Body of pancreas (tissue), 4 donors: ENCODE measurements at places on chromosomes 3 and 15. TPM values are rescaled to one million over a fixed set of nuclear protein-coding genes. Genes with fewer than 3 reads are reported as not detected.

GRCh38 chr15:78931439-78932257 is 13.2 kb downstream of the CTSH start:
- DNase-seq, result no peak

DNA sequence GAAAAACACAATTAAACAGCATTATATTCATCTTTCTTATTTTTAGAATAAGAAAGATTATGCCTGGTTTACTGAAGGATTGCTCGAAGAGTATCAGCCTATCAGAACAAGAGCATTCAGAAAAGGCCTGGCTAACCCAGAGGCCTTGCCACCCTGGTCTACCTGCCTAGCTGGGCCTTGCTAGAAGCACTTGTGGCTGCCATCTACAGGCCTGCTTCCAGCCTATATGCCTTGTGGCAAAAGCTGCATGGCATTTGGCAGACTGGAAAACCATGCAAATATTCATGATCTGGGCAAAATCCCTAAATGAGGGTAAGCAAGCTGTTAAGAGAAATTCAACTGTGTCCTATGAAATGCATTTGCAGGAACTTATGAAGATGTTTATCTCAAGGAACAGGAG is 9.3 kb upstream of the ATP13A4 start:
- DNase-seq, result peak; percentile 38

DNA sequence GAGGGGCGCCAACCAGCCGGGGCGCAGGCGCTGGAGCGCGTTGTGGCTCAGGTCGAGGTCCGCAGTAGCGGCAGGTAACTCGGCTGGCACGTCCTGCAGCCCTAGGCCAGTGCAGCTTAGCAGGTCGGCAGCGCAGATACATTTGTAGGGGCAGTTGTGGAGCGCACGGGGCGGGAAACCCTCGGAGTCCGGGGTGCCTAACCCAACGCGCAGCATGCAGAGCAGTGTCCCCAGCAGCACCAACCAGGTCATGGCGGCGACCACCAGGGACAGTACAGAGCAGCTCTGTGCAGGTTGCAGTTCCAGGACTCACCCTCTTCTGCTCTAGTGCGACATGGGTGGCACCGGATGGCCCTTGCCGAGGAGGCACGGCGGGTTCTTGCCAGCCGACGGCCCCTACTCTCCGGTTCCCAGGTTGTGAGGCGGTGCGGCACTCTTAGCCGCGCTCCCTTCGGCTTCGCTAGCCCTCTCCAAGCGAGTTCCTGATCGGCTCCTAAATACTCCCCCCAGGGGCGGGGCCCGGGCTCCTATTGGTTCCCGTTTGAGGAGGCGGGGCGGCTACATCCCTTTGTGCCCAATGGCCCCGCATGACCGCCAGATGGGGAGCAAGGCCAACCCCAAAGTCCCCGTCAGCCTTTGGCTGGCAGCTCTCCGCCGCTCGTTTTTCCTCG is at the start of gene AMIGO3:
AMIGO3 (minus strand) TSS at position 471 of the 671 bp plus-strand sequence; CDS start at position 252, 219 bp downstream.
- peak; percentile 98 for DNase-seq

DNA sequence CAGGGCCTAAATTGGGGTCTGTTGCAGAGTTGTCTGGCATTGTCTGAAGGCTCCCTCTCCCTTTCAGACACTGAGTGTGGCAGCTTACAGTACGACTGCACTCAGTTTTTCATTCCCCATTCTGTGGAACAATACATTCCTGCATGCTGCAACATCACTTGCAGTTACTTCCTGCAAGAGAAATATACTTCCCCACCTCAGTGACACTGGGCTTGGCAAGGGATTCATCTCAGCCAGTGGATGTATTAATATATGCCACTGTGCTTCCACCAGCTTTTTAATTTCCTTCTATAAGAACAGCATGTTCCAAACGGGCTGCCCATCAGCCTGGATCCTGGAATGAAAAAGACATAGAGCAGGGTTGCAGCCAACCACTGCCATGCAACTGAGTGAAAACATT is 23.1 kb downstream of the B3GALNT1 start:
- DNase-seq, result no peak

GRCh38 chr15:32952901-32953532 is 235.2 kb downstream of the GREM1 start:
- no peak for DNase-seq

GRCh38 chr3:40211579-40211978 is 97.9 kb upstream of the EIF1B start:
- DNase-seq, result no peak

GRCh38 chr3:99505646-99506269 is 132.6 kb upstream of the COL8A1 start:
- peak; percentile 16 for DNase-seq

- no peak for DNase-seq
Observed at GRCh38 chr3:52555056-52555455, 18.7 kb downstream of the UQCC5 start.

DNA sequence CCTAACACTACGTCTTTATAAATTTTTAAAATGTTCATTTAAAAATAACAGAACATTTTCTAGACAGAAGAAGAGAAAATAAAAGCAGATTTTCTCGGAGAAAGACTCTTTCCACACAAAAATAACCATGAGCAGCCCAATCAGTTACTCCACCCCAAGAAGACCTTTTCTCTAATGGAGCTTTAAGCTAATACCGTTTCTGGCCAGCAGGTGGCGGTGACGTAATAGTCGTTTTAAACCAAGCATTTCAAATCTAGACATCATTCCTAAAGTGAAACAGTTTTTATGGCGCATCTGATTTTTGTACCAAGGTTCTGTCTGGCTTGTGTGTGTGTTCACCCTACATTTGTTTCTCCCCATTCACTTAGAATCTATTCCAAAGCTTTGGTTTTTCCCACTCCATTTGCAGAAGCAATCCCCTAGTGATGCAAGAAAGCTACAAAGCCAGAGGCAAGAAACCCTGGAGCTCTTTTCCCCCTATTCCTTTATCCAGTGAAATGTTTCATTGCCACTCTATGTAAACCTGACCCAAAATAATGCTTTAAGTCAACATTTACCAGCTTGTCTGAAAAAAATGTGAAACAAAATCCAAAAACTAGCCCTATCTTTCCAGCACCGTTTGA is 336.7 kb upstream of the IGF1R start:
- peak; percentile 88 for DNase-seq

DNA sequence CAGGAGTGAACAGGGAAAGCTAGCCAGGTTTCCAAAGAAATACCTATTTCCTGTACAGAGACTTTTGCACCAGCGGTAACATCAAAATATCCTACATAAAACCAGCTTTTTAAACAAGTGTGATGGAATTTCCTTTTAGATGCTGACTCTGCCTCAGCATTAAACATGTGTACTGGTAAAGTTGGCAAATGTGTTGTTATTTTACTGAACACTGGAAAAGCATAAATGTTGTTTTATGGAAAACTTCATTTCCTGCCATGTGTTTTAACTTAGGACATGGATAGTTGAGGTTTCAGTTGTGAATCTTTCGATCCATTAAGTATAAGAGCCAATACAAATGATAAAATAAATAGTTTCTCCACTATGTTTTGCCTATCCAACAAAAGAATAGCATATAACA is 15.7 kb downstream of the OXNAD1 start:
- DNase-seq, result no peak

- DNase-seq, result no peak
Observed at GRCh38 chr3:43180027-43180426, 74.1 kb upstream of the POMGNT2 start.

The USP19 gene
- total RNA-seq, result 30.6 TPM

The XPC gene
- total RNA-seq, result 33.2 TPM

The SEMA7A gene
- total RNA-seq, result 0.33 TPM

The C2CD4A gene
- total RNA-seq, result 2.1 TPM
